ENCODE measurements at places on chromosomes 4 and X.

- DNase-seq, result no peak
Observed at GRCh38 chr4:100461807-100462605, 55.8 kb downstream of the EMCN start.

GRCh38 chr4:53613428-53613827 is 22.1 kb upstream of the LNX1 start:
- no peak for DNase-seq

GRCh38 chrX:119684916-119685224 is 8.1 kb downstream of the SEPTIN6 start:
- DNase-seq, result no peak

DNA sequence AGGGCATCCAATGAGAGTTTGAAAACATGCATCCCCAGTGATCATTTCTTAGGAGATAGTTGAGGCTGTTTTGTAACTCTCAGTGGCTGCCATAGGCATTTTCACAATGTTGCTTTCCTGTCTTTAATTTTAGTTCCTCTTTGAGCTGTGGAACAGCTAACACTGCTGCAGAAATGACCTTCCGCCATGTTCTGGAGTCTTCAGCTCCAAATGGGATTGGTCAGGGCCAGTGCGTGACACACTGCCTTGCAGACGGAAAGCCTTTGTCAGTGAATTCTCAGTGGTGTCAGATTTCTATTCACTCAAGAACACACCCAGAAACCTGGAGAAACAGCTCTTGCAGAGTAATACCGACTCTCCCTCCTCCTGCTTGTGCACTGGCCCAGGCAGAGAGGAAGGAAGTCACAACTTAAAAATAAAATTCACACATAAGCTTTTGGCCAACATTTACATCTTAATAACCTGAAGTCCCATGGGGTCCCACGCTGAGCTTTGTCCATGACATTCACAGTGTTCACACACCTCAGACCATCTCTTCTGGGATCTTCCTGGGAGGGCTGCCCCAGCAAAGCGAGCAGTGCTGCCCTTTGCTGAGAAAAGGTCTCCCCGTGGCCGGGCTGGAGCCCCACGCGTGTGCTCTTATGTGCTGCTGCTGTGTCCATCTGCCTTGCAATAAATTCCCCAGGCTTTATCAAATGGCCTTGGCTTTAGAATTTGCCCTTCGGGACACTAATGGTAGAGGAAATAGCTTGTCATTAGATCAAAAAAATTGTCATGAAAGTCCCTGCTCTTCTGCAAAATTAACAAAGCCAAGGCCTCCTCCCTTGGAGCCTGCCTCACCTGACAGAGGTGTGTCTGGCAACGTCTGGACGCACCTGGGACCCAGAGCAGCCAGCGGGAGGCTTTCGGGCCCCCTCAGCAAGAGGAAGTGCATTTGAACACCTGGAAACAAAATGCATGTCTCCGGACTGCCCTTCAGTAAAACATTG is 126.8 kb downstream of the IRF2 start:
- DNase-seq, result peak; percentile 97

- no peak for DNase-seq
Observed at GRCh38 chr4:3871881-3872833, 106.0 kb downstream of the ADRA2C start.

DNA sequence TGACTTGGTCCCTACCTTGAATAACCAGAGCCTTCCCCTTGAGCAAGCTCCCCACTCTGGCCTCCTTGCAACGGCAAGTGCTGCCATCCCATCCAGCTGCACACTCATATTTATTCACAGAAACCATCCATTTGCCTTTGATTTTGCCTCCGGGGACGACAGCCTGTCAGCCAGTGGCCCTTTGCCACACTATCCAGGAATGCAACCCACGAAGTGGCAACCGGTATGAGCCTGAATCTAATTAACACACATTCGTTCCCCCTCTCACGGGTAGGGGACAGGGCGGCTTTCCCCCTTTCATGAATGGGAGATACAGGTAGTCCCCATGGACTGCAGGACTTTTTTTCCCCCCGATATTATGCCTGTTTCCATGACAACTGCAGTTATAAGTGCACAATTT is 15.5 kb downstream of the CRMP1 start:
- no peak for DNase-seq

GRCh38 chrX:11416600-11416999 is 123.4 kb downstream of the AMELX start:
- DNase-seq, result no peak

DNA sequence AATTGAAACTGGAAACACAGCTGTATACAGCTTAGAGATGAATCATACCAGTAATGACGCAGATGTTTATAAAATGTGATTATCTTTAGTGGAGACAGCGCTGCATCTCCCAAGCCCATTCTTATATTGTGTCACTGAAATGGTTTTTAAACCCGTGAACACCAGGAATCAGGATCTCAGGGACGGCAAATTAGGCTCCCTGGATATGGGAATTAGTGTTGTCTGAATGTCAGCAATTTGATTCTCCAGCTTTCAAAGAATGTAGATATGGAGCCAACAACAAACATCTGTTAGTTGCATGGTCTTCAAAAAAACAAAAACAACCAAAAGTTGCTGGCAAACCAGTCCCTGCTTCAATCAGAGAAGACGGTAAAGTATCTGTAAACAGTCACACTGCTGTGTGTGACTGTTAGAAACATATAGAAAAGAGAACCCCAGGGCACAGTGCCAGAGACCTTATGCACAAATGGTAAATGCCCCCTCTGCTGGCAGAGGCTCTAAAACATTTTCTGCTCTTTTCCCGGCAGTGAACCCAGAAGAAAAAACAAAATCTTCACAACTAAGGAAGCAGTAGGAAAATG is 351.9 kb upstream of the FTHL17 start:
- DNase-seq, result peak; percentile 2

DNA sequence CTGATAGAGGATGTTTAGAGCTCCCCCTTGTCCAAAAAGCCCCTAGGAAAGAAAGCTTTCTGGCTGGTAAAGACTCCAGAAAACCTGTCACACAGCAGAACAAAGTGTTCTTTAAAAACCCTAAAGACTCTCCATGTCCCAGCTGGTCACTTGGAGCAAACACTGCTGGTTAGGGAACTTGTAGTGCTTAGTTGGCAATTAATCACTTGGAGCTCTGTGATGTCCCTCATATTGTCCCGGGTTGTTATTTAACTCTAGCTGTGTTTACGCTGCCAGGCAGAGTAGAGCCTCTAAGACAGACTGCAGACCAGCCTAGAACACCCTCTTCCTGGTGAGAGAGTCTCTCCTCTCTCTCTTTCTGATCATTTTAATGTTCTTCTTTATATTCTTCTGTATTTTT is 267.3 kb downstream of the BCOR start:
- no peak for DNase-seq

DNA sequence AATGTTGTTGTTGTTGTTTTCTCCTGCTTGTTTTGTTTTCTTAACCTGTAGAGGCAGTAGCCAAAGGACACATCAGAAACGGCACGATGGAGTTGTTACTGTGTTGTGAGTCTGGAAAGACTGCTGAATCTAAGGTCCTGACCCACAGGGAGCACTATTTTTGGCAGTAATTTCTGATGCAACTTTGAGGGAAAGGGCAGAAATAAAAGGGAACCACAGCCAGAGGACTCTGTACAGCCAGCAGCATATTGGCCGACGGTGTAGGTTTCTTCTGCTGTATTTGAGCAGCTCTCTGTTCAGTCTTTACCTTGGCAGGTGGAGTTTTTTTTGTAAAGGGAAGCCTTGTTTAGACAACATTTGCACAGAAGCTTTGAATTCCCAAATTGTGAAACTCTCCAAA is 203.0 kb upstream of the GPR101 start:
- no peak for DNase-seq

DNA sequence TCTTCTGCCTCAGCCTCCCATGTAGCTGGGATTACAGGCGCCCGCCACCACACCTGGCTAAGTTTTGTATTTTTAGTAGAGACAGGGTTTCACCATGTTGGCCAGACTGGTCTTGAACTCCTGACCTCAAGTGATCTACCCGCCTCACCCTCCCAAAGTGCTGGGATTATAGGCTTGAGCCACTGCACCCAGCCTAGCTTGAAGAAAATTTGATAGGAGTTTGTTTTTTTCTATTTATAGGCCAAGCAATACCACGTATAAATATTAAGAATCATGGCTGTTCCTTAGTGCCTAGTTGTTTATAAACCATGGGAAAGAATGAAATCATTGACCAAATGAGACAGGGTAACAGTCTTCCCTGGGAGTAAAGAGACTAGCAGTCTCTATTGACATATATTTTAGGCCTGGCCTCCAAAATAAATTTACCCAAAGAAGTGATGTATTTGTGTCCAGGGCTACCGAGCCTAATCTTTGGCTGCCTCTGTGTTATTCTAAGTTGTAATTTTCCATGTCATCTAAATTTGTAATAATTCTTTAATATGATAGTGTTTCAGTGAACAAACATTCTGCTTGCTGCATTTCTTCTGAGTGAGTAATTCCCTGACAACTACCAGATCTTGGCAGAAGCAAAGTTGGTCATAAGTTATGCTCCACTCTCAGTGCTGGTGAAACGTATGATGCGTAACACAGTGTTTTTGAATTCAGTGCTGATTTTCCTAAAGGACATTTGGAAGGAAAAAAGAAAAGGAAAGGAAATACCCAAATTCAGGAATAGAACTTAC is 10.3 kb downstream of the PKD2 start:
- no peak for DNase-seq

DNA sequence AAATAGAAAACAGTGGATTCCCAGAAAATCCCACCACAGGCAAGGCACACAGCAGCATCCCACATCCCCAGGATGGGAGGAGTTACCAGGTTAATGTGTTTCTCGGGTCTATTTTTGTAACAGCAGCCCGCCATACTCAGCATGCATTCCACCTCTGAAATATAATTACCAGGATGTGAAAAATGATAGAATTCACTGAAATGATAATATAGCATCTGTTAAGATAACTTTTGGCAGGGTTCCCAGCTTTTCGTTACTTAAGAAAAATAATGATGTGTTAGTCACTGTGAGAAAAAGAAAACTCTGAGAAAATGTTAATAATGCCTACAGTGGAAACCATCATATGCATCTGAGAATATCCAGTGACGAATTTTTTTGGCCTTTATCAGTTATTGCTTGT is 87.1 kb downstream of the VCX2 start:
- no peak for DNase-seq

DNA sequence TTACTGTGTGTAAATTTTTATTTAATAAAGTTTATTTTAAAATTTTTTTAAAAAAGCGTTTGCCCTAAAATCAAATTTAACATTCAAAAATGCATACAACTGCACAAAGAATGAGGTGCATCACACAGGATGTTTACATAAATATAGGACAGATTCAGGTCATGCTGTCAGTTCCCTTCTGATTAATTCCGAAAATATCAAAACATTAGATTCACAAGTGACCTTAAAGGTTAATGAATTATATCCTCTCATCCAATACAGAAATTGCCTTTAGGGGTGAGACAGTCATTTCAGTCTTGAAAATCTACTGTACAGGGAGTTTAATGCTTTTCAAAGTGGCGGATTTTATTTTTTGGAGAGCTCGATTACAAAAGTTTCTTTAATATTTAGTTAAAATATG is 208.7 kb upstream of the FTHL17 start:
- no peak for DNase-seq

DNA sequence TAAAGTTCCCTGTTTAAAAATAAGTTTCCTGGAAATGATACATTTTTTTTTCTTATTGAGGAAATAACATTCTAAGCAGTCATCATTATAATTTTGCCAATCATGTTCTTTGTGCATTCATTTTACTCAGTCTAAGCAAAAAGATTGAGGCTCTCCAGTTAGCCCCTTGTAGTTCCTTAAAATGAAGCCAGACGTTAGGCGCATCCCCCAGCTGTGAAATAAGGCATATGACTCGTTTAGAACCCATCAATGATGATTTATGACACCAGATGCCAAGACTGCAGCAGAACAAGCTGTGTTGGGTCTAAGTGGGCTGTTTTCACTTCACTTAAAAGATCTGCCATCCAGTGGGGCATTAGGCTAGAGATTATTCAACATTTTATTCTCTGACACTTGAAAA is 17.0 kb downstream of the PDGFC start:
- peak; percentile 74 for DNase-seq

DNA sequence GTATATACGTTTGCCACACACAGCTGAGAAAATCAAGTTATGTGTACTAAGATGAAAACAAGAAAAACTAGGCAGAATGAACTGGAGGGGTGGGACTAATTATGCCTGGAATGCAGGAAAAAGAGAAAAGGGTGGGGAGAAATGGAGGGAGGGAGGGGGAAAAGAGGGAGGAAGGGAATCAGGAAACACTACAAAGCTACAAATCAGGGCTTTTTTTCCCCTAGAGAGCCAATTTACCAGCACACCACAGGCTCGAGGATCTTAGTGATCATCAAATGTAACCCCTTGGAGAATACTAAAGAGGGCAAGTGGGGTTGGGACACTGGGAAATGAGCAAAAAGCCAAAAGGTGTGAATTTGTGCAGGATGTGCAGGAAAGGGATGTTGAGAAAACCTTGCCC is 451.9 kb downstream of the SMARCA1 start:
- no peak for DNase-seq

DNA sequence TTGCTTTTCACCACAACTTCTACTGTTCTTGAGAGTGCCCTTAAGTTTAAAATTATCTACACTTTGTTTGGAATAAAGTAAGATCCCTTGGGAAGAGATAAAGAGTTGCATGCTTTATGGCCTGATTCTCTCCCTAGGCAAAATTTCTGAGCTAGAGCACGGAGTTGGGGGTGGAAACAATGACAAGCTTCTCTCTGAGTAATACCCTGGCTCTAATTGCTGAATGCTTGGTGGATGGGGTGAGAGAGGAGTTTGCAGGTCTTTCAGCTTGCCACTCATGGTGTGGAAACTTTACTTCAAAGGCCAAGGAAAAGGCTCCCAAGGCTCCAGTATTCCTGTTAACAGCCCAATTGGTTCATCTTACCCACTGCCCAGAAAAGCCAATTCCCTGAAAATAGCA is 26.1 kb upstream of the PRDM8 start:
- no peak for DNase-seq

DNA sequence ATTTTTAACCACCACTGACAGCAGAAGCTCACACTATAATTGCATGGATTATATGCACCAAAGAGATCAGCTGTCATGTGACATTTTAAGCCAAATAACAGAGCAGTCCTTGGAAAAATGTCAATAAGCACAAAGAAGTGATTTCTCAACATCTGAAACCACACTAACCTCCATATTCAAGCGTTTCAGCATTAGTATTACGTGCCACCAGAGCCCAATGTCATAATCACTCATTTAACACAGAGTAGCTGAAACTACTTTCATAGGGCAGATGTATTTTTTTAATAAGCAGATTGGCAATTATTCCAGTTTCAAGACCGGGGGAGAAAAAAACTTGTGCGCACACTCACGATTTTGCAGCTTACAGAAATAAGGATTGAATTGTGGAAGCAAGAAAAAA is 76.6 kb downstream of the SH3KBP1 start:
- DNase-seq, result peak; percentile 64

DNA sequence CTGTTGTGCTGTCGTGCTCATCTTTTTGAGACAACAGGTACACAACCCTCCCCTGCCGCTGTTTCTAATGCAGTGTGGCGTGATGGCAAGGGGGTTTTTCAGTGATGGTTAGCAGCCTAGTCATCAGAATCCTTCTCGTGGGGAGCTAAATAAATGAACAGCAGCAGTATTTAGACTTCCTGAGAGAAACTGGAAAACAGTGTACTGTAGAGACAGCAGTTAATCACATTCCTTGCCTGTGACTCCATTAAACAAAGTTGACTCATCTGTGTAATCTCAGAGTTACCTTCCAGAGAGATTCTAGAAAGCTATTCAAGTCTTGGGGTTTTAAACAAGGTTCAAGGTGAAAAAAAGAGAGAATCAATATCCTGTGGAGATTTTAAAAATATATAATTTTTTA is 1753.2 kb upstream of the PCDH7 start:
- DNase-seq, result no peak
